H7 (cell line): ENCODE measurements at places on chromosomes 12 and 14. TPM values are rescaled to one million over a fixed set of nuclear protein-coding genes. Genes with fewer than 3 reads are reported as not detected.

The TSPAN8 gene
- not detected in 2 replicates for total RNA-seq

- DNase-seq: no peak
Observed at GRCh38 chr12:79618848-79619404, 71.8 kb downstream of the PAWR start.

The KRT82 gene
- total RNA-seq: not detected in 2 replicates

- no peak for DNase-seq
Observed at GRCh38 chr14:54785778-54786770, 116.6 kb downstream of the GCH1 start.

The TMEM63C gene
- total RNA-seq: 2.1 and 2.2 TPM in 2 replicates
